GM04504 (cell line): ENCODE measurements at places on chromosomes 2 and 18.
A peak's percentile ranks its signal among the peaks of the same experiment; 100 is the strongest.

DNA sequence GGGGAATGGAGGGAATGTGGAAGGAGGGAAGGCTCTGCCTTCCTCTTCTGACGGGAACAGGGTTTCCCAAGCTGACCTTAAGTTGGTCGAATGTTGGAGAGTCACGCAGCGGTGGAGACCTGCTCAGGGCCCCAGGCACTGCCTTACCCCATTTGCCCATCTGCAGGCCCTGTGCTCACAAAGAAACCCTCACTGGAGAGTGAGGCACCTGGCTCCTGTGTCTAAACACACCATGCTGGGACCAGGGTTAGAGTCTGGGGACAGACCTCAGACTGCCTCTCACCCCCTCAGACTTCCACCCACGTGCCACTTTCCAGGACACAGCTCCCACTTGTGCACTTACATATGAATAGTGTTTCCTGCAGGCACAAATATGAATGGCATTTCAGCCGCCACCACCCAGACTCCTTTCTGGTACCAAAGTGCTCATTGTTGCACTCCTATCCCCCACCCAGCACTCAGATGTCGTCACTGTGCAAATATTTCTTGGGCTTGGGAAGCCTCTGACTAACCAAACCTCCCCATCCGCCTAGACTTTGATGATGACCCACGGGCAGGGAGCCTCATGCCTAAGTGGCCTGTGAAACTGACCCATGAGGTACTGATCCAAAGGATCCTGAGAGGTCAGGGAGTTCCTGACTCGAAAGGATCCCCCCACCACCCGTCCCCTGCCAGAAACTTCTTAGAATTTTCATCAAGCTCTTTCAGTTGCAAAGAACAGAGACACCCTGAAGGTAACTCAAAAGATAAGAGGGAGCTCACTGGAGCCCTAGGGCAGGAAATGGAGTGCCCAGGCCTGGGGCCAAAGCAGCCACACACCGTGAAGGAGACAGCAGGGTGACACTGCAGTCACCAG, 78.3 kb downstream of the STPG4 start:
- peak; percentile 97 for DNase-seq

- DNase-seq, result no peak
Measured at GRCh38 chr2:197238043-197238365, 72.6 kb downstream of the ANKRD44 start.

- no peak for DNase-seq
Measured at GRCh38 chr2:150045601-150046000, 441.9 kb downstream of the RND3 start.

DNA sequence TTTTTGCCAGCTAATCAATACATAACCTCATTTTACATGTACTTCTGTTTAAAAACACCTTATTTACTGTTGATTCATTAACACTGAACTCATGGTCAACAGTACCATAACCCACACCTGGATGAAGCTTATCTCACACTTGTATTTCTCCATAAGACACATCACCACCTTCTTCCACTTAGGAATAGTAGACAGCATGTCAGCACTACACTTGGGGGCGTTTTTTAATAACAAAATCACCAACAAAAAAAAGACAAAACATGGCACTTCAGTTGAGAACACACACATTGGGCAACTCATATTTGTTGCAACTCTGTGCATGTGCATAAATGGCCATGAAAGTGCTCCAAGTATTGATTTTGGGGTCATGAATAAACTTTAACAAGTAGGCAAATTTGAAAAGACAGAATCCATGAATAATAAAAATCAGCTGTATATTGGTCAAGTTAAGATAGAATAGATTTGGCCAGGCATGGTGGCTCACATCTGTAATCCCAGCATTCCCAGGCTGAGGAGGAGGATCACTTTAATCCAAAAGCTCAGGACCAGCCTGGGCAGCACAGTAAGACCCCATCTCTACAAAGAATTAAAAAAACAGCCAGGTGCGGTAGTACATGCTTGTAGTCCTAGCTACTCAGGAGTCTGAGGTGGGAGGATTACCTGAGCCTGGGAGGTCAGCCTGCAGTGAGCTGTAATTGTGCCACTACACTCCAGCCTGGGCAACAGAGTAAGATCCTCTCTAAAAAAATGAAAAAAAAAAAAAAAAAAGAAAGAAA, 84.4 kb upstream of the SRD5A2 start:
- no peak for DNase-seq

- no peak for DNase-seq
Measured at GRCh38 chr2:67994716-67995115, 68.1 kb downstream of the C1D start.

- no peak for DNase-seq
Measured at GRCh38 chr2:68438455-68439303, 28.4 kb downstream of the FBXO48 start.

- DNase-seq, result no peak
Measured at GRCh38 chr2:866887-867286, 83.8 kb upstream of the SNTG2 start.

- no peak for DNase-seq
Measured at GRCh38 chr2:20177556-20178248, 47.2 kb downstream of the SDC1 start.

DNA sequence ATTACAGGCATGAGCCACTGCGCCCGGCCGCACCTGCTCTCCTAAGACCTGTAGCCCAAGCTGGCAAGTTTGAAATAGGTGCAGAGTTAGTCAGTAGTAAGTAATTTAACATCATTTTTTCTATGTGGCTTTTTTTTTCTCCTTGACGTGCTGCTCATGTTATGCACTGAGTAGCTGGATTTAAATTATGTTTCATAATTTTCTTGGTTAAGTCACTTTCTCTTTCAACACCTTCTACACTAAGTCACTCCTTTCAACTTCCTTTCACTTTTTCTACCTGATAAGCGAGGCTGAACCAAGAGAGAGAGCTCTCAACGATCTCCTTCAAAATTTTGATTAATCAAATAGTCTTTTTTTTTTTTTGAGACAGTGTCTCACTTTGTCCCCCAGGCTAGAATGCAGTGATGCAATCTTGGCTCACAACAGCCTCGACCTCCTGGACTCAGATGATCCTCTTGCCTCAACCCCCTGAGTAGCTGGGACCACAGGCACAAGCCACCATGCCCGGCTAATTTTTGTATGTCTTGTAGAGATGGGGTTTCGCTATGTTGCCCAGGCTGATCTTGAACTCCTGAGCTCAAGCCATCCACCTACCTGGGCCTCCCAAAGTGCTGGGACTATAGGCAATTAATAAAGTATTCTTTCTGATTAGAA, 13.1 kb downstream of the CASP8 start:
- no peak for DNase-seq

DNA sequence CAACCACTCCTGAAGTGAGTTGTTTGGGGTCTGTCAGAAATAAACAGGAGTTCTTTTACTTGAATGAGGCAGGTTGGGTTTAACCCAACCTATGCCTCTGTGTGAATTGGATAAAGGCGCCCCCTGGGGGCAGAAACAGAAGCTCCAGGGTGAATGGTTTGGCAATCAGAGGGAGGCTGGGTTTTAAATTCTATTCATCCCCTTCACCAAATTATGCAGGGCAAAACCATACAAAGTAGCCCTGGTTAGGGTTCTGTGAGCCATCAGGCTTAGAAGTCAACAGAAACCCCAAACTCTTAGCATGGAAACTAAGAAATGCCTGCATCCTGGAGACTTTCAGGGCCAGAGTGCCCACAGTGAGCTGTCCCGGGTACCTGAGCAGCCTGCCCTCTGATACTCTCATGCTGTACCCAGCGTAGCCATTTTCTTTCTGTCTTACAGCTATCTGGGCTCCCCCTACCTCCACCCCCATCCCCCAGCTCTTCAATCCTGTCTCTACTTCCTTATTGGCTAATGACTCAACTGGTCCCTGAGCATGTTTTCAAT, 241.5 kb downstream of the ICOS start:
- DNase-seq, result no peak

- no peak for DNase-seq
Measured at GRCh38 chr18:63263444-63263843, 56.1 kb downstream of the BCL2 start.

DNA sequence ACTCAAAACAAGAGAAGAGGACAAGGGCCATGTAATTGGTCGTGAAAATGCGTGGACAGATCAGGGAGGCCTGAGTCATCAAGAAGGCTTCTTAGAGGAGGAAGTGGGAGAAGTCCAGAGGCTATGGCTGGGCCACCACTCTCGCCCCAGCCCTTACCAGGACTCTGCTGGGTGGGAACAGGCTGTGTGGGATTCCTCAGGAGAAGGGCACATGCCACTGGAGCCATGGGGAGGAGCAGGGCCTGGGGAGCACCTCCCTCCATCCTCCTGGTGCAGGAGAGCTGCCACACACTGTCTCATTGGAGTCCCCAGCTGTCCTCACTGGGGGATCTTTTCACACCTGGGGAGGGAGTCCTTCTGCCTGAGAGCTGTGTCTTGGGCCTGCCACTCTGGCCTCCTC, 9.4 kb upstream of the RALB start:
- DNase-seq, result no peak

DNA sequence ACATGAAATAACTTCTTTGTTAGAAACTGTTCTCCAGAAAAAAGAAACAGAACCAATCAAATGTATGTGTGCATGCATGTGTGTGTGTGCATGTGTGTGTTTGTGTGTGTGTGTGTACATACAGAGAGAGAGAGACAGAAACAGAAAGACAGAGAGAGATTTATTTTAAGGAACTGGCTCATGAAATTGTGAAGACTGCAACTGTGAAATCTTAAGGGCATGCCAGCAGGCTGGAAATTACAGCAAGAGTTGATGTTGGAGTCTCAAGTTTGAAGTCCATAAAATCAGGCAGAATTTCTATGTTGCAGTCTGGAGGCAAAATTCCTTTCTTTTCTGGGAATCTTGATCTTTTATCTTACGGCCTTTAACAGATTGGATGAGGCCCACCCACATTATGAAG, 168.9 kb upstream of the CDH20 start:
- no peak for DNase-seq

- no peak for DNase-seq
Measured at GRCh38 chr2:114011713-114012112, 121.8 kb downstream of the ACTR3 start.

DNA sequence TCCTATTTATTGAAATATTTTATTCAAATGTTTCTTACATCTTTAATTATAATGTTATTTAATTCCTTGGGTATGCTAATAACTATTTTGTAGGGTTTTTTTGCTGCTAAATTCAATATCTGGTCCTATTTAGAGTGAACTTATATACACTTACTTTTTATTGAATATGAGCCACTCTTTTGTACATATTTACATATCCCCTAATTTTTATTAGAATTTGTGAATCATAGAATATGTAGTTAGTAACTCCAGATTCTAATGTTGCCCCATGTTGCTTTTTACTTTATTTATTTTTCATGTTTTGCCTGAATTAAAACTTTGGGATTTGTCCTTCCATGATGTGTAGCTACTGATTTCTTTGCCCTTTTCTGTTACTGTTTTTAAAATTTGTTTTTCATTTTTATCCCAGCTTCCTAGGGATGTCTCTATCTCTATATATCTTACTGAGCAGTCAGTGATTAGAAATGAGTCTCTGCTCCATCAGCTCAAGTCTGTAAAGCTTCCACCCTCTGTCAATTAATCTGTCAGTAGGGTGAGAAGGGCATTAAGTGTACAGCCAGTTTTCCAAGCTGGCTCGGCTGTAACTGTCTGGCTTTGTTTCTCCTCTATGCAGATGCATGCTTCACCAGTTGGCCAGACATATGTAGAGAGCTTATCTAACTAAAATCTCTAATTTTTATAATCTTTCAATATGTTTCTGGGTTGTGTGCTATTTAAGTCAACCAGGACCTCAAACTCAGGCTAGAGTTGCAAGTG, 256.9 kb downstream of the CDH19 start:
- no peak for DNase-seq
